ENCODE measurements at places on chromosomes 16 and 17. TPM values are rescaled to one million over a fixed set of nuclear protein-coding genes. Genes with fewer than 3 reads are reported as not detected.
A peak's percentile ranks its signal among the peaks of the same experiment; 100 is the strongest.

GRCh38 chr17:82202981-82203380 is 9.7 kb downstream of the CCDC57 start:
- DNase-seq = no peak

- DNase-seq = no peak
Measured at GRCh38 chr17:70804161-70804560, 634.8 kb downstream of the KCNJ2 start.

GRCh38 chr16:22945361-22945760 is 131.4 kb downstream of the HS3ST2 start:
- no peak for DNase-seq

DNA sequence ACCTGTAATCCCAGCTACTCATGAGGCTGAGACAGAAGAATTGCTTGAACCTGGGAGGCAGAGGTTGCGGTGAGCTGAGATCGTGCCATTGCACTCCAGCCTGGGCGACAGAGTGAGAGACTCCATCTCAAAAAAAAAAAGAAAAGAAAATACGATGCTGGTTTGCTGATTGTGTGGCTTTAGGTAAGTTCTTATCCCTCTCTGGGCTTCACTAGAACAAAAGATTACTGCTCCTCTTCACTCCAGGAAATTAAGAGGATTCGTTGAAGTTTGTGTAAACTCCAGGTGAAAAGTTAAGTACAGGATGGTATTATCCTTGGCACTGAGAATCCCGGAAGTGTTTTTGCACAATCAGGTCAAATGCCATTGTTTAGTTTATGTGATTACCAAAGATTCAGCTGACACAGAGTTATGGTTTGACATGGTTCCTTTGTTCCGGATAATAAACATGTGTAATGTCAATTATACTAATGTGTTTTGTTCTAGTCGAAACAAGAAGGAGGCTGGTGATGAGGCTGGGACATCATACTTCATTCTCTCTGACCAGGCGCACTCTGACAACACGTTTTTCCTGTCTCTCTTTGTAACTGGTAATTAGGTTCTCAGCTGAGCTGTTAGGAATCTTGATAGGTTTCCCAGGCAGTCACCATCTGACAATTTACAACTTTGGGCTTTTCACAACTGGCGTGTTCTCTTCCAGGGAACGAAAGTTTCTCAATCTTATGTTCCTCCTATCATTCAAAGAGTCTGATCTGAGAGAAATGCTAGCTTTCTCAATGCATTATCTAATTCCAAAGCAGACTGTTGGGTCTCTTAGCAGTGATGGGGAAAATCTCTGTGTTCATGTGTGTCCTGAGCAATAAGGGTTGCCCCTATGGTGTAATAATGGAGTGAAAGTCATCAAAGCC is 10.8 kb upstream of the TAOK1 start:
- DNase-seq = no peak

DNA sequence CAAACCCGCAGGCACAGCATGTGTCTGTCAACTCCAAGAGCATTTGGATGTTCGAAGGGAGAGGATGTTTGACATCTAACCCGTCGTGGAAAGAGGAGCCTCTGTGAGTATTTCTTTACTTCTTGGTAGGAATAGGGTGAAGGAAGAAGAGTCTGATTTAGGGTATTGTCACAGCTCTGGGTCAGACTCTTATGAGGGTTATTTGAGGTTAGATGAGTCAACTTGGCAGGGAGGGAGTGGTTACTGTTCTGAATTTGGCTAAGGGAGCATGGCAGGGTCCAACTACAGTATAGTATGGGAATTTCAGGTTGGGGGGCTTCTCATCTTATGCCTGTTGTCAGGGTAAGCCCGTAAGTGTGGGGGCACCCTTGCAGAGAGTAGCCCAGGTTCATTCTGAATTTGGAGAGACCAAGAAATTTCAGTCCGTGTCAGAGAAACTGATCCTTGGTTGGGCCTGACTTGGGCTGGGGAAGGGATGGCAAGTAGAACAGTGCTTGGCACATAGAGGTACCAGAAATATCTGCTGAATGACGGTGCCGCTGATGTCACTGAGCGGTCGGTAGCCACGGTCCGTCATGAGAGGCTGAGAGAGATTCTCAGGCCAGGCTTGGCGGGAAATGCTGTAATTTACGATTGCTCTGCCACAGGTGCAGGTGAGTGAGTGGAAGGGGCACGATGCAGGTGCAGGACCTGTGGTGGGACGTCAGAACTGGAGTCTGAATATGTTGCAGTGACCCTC is 43.2 kb downstream of the MYH3 start:
- peak; percentile 73 for DNase-seq

HNF1B gene
- not detected for total RNA-seq

CNGB1 gene
- total RNA-seq = not detected

DNA sequence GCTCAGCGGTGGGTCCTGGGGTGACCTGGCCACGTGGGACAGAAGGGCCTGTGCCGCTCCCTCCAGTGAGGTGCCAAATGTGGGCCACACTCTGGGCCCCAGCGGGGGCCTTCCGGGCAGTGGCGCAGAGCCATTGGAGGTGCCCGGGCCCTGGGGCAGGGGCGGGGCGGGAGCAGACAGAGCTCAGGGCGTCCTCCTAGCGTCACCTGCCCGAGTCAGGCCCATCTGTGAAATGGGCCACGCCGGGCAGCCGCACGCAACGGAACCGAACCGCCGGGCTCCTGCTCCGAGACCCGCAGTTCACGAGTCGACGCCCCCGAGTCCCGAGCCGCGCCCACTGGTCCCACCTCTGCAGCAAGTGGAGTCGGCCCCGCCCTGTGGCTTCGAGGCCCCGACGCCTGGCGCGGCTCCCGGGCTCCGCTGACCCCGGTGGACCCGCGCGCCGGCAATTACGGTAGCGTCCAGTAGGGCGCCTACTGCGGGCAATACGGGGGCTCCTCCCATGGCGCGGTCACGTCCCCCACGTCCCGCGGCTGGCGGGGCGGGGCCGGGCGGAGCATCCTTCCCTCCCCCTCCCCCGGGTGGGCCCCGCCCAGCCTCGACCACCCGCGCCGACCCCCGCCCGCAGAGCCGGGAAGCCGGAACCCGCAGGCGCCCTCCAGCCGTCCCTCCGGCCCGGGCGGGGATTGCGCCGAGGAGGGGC is 1.9 kb downstream of the SLC16A3 start:
- DNase-seq = no peak

- DNase-seq = no peak
Measured at GRCh38 chr16:342455-343213, 9.9 kb downstream of the AXIN1 start.
